ENCODE measurements at places on chromosomes 6 and 20.

DNA sequence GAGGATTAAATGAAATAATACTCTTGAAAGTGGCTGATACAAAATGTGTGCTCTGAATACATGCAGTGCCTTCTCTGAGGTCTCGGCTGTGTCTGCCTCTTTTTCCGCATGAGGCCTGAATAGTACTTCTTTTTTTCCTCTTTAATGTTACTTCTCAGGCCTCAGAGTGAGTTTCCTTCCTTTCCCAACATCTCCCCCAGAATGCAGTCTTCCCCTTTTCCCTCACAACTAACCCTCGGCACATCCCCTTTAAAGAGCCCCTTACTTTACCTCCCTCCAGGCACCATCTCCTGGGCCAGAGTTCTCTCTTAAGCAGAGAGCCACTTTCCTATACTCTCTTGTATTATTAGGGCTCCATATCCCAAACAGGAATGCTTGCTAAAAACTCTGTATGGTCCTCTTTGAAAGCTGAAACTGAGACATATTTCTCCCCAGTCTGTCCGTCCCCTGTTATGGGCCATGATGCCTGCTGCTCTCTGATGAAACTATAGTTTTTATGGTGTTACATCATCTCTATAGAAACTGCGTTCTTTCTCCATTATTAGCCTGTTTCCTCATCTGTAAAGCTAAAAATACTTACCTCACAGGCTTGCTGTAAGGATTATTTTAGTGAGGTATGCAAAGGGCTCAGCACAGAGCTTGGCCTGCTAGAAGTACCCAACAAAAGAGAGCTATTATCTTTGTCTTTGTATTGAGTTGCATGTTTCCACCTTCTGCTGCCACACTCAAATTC, 2.3 kb downstream of the PLAGL2 start:
- DNase-seq: no peak

DNA sequence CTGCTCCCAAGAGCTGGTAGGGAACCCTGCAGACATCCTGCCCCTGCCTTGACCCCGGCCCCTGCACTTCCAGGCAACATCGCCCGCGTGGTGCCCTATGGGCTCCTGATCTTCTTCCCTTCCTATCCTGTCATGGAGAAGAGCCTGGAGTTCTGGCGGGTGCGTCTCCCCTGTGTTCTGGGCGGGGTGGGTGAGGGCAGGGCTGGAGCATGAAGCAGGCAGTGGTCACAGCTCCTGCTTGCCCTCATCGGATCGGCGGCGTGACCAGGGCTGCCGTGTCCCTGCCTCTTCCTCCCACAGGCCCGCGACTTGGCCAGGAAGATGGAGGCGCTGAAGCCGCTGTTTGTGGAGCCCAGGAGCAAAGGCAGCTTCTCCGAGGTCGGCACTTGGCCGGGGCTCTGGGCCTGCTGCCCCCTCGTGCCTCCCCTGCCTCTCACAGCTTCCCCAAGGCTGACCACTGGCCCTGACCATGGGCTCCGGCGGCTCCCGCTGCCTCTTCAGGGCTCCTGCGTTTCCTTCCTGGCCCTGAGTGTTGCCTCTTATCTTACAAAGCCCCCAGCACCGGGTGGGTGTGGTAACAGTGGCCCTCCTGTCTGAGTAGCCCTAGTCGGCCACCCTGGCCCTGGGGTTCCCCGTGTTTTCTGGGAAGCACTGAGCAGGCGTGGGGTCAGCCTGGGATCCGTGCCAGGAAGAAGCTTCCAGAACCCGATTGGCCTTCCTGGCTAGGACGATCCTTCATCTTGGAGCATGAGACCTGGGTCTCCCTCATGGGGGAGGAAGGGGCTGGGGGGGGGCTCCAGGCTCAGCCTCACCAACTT, 8.0 kb upstream of the TNFRSF6B start:
- no peak for DNase-seq

DNA sequence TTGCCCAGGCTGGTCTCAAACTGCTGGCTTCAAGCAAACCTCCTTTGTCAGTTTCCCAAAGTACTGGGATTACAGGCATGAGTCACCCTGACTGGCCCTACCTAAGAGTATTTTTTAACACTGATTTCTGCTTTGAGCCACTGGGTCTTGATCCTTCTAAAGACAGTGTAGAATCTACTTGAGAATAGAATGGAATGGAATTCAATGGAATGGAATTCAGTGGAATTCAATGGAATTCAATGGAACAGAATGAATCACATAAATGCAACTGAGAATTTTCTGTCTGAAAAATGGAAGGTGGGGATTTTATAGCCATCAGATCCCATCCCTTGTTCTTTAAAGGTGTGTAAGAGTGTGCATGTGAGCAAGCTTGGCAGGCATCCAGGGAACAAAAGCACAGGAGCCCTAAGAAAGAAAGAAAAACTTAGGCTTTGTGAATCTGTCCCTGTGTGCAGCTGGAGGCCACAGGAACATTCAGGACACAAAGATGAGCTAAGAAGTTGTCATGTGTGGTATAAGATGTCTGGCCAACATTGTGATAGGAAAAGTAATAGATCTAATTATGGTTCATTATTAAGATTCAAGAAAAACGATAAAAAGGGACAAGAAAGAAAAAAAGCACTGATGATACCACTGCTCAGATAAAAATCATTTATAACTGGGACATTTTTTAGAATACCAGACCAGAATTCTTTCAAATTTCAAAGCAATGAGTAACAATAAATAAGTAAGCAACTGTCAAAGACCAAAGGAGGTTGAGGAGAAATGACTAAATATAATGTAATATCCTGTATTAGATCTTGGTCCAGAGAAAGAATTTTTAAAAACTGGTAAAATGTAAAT, 681.0 kb upstream of the GJE1 start:
- no peak for DNase-seq

DNA sequence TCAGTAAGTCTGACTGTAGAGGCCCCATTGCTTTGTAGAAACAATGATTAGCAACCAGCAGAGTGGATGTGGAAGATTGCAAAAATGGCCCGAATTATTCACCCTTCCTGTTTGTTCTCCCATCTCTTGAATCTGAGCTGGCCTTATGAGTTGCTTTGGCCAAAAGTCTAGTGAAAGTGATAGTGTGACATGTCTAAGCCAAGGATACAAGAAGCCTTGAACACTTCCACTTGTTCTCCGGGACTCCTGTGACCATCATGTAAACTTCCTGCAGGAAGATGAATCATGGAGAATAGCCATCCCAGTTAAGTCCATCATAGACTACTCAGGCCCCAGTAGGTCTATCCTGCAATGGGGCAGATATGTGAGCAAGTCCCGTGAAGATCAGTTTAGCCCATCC, 252.0 kb upstream of the JAG1 start:
- DNase-seq: no peak

DNA sequence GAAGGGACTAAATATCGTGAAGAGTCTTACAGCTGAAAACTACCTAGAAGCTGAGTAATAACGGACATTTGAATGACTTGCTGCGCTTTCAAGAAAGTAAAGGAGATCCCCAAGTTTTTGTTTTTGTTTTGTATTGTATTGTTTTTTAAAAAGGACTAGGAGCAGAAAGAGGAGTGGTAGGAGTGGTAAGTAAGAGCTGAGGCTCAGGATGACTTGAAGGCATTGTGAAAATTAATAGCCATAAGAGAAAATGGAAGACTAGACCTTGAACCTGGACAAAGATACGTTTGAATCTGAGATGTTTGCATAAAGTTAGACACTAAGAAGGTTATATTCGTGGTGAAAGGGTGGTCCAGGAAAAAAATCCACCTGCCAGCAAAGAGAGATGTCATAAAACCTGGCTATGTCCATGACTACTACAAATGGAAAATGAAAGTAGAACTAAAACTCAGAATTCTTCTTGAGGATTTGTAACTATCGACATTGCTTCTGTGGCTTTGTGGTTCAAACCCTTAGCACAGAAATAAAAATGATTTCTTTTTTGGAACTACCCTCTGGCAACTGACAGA, 824.8 kb upstream of the FLRT3 start:
- DNase-seq: no peak

- DNase-seq: no peak
Measured at GRCh38 chr6:115221198-115221597, 839.5 kb downstream of the FRK start.

DNA sequence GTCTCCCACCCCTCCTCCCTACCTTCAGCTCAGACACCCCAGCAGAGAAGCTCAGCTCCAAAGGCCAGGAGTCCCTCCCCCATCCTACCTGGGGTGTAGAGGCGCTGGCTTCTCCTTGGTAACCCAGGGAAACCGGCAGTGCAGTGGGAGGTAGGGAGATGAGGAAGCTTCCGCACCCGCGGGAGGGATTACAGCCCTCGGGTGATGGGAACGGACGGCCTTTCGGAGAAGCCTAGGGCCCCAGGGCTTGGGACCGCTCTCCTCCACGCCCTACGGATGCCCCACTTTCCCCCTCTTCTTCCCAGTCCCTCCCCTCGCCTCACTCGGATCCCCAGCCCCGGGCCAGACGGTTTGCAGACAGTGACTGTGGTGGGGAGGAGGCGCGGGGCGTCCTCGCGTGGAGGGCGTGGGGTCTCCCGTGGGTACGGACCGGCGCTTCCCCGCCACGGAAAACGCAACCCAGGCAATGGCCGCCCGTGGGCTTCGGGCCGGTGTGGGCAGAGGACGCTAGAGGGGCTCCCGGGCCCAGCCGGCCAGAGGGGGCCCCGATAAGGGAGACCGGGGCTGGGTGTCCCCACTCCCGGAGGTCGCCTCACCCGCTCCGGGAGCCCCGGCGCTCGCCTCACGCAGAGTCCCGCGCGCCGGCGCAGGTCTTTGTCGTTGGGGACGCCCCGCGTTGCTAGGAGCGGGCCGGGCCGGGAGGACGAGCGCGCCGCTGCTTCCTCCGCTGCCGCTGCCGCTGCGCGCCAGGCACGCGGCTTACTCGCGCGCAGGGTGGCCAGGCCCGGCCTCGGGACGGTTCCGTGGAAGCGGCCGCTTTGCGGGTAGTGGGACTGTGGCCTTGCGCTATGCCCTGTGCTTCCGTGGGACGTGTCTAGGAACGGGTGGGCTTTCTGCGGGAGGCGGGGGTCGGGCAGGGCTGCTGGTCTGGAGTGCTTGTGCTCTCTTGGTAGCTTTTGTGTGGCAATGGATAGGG, 15.8 kb downstream of the AARS2 start:
- DNase-seq: no peak

DNA sequence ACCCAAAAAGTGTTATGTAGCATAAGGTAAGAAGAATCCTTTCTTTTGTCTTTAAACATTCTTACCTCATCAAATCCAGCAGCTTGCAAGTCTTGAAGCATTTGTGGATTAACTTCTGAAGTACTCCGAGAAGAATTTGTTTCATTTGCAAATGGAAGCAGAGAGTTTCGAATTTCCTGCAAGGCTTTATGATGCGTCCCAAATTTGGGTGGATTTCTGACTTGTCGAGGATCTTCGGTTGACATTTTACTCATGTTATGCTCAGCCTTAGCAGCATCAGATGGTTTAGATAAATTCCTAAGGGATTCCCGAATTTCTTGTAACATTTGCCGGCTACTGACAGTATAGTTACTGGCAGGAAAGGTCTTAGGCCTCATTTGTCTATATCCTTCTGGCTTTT, 16.2 kb downstream of the LATS1 start:
- no peak for DNase-seq

- DNase-seq: no peak
Measured at GRCh38 chr6:14784596-14785492, 461.0 kb upstream of the JARID2 start.

GRCh38 chr6:47592131-47592840, 106.1 kb upstream of the ADGRF4 start:
- no peak for DNase-seq

GRCh38 chr6:1597924-1598323, 11.8 kb upstream of the FOXC1 start:
- no peak for DNase-seq

GRCh38 chr6:88179692-88180091, 13.5 kb upstream of the CNR1 start:
- DNase-seq: no peak

GRCh38 chr6:3382326-3383279, 74.2 kb downstream of the SLC22A23 start:
- DNase-seq: no peak

DNA sequence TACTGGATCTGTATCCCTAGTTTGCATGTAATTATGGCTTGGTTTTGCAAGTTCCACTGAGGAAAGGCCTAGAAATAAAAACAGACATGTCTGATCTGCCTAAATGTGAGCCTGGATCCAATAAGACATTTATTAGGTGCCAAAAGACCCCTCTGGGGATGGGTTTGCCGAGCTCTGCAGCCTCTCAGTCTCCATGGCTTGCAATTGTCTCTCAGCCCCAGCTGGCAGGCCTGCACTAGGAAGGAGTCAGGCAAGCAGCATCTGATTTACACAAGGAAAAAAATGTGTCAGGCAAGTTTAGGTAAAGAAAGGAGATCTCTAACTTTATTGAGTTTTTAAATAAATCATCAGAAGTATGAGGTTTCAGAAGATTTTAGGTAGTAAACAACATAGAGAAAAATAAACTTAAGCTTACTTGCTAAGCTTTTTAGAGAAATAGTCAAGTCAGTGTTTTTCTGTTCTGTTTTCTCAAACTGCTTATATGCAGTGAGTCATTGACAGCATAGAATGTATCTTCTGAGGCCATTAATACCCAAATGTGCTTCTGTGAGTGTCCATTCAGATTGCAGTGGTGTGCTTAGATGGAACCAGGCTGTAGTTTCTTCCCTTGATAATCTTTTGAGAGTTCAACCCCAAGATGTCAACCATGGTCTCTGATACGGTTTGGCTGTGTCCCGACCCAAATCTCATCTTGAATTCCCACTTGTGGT, 121.0 kb downstream of the FHL5 start:
- no peak for DNase-seq

GRCh38 chr6:127118298-127119101, at the start of gene RSPO3:
RSPO3 (plus strand) TSS chr6:127118671; CDS start chr6:127119193, 522 bp downstream.
- DNase-seq: no peak

DNA sequence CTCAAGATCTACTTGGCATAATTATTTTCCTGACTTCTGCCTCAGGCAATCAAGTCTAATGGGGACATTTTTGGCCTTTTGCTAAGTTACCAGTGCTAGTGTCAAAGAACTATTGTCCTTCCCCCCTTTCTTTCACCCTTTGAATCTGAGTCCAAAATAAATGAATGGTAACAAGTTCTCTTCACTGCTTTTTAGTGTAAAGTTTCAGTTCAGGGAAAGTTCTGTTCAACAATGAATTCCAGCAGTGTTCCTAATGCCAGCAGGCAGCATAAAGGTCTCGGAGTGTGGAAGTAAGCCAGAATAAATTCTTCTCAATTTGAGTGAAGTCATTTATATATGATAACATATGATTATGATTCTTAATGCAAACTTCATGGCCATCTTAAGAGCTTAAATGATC, 20.8 kb upstream of the TSPYL1 start:
- no peak for DNase-seq

- DNase-seq: no peak
Measured at GRCh38 chr6:6004390-6004995, 2.2 kb downstream of the NRN1 start.

GRCh38 chr6:39102071-39102820, 12.7 kb downstream of the SAYSD1 start:
- no peak for DNase-seq
